ENCODE measurements at places on chromosomes 3 and 15.

DNA sequence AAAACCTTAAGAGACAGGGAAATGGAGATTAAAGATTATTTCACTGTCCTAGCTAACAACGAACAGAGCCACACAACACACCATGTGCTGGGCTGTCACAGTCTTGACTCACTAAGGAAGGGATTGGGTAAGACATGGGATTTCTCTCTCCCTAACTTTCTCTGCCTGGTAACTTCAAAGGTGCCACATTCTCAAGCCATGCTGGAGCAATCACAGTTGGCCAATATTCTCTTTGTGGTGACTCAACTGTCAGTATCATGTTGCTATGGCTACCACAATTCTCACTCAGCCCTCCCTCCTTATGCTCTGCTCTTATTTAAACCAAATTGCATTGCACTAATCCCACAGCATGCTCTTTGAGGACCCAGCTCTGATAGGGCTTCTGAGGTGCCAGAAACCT is 74.0 kb downstream of the OXNAD1 start:
- DNase-seq, result no peak

DNA sequence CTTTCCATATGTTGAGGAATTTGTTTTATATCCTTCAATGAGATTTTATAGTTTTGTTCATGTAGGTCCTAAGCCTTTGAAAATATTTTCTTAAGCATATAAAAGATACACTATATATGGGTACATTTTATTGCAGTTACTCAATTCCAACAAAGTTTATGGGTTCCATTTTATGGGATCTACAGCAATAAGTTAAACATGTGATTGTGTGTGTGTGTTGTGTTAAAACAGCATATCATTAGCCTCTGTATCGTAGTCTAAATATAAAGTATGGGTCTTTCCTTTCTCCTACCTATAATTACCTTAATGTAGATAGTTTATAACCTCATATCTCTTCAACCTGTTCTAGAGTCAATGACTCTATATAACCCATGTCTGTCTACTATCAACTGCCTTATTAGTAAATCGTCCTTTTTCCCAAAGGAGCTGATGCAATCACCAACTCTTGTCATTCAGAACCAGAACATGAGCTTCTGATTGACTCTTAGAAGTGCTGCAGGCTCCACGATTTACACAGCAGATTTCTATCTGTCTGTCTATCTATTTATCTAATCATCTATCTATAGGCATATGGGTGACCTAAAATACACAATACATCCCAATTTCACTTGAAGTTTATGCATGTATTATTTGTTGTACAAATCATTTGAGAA is 512.6 kb upstream of the CBLB start:
- no peak for DNase-seq

DNA sequence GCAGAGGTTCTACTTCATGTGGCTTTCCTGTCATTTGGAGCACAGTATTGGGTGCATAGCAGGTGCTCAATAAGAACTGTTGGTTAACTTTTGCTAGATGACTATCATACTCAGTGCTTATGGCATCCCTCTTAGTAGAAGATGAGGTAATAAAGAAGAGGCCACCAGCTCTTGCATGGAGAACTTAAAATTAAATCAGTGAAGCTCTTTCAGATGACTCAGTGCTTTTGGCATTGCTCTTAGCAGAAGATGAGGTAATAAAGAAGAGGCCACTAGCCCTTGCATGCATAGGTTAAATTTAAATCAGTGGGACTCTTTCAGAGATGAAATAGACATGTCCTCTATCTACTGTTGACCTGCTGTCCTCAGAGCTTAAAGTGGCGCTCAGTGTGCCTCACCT is 109.4 kb upstream of the FGF7 start:
- DNase-seq, result no peak

GRCh38 chr3:187263270-187263669 is 28.3 kb downstream of the MASP1 start:
- DNase-seq, result no peak

- DNase-seq, result no peak
These were observed 22.5 kb downstream of the CDCP1 start for GRCh38 chr3:45123581-45124269.

GRCh38 chr3:37590328-37591079 is 271.2 kb upstream of the CTDSPL start:
- DNase-seq, result no peak

GRCh38 chr3:128794067-128794768 is 68.2 kb downstream of the RAB7A start:
- DNase-seq, result peak; percentile 33

DNA sequence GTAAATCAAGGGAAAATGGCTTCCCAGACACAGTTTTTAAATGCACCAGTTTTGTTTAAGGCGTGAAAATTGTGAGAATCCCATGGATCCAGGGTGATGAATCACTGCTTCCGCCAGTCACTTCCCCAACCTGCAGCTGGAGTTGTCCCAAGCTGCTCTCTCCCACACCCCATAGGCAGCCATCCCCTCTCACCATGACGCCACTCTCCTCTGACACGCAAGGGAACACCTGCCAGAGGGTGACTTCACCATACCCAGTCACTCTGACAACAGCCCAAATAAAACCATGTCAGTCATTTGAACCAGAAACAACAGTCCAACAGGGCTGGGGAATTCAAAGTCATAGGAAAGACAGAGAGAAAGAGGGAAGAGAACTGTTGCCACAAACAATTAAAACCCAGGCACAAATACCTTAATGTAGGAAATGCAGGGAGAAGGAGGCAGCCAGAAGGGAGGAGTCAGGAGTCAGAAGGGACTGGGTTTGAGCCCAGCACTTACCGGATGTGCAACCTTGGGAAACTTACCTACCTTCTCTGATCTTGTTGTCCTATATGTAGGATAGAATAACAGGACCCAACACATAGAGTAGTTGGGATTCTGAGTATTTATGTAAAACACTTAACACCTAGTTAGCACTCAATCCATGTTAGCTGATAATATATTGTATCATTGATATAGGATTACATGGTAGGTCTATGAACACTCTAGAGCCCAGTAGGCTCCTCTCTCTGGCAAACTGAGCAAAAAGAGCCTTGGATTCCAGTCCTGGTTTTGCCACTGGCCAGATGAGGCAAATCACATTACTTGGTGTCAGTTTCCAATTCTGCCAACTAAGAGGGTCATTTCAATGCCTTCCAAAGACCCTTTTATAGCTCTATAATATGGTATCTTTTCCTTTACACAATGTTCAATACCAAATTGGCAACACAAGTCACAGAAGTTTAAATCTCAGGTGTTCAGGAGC is 326.3 kb upstream of the ICE2 start:
- no peak for DNase-seq

GRCh38 chr3:126370055-126370454 is 12.8 kb upstream of the KLF15 start:
- no peak for DNase-seq

GRCh38 chr3:16601537-16602005 is 3.7 kb downstream of the DAZL start:
- DNase-seq, result no peak

- no peak for DNase-seq
These were observed 85.4 kb downstream of the SQOR start for GRCh38 chr15:45720183-45720582.

GRCh38 chr3:72839057-72839456 is 9.2 kb downstream of the SHQ1 start:
- DNase-seq, result no peak

- no peak for DNase-seq
These were observed 378.2 kb upstream of the ROBO2 start for GRCh38 chr3:76661527-76662250.

GRCh38 chr3:193347521-193348501 is 30.7 kb downstream of the ATP13A5 start:
- DNase-seq, result no peak

- DNase-seq, result no peak
These were observed 48.2 kb upstream of the TEX264 start for GRCh38 chr3:51622868-51623267.

- DNase-seq, result no peak
These were observed 442.8 kb downstream of the FGF12 start for GRCh38 chr3:192284443-192285072.

DNA sequence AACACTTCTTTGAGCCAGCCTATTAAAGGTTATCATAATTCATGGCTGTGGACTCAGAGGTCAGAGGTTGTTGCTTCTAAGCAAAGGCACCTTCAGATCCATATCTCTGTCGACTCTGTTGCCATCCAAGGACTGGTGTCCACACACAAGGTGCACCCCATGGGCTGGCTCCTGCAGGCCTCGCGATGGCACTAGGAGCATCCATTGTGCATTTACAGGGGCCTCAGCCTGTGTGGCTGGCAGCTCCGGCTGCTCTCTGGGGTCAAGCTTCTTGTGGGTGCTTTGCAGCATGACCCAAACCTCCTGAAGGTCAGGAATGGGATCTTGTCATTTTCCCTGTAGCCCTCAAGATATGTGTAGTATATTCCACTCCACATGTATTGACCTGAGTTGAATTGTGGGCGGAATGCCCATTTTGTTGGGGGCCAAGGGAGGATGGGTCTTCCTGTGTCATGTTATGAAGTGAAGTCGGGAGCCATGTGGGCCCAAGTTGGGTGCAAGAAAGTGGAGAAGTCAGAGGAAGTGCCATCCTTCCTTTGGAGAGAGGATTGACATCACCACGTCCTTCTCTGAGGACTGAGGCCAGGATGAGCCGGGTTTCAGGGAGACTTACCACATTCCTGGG is 43.9 kb downstream of the CHDH start:
- no peak for DNase-seq

GRCh38 chr3:36905545-36905944 is 39.3 kb downstream of the TRANK1 start:
- DNase-seq, result no peak

GRCh38 chr3:139675327-139675726 is 2.4 kb downstream of the NMNAT3 start:
- no peak for DNase-seq

DNA sequence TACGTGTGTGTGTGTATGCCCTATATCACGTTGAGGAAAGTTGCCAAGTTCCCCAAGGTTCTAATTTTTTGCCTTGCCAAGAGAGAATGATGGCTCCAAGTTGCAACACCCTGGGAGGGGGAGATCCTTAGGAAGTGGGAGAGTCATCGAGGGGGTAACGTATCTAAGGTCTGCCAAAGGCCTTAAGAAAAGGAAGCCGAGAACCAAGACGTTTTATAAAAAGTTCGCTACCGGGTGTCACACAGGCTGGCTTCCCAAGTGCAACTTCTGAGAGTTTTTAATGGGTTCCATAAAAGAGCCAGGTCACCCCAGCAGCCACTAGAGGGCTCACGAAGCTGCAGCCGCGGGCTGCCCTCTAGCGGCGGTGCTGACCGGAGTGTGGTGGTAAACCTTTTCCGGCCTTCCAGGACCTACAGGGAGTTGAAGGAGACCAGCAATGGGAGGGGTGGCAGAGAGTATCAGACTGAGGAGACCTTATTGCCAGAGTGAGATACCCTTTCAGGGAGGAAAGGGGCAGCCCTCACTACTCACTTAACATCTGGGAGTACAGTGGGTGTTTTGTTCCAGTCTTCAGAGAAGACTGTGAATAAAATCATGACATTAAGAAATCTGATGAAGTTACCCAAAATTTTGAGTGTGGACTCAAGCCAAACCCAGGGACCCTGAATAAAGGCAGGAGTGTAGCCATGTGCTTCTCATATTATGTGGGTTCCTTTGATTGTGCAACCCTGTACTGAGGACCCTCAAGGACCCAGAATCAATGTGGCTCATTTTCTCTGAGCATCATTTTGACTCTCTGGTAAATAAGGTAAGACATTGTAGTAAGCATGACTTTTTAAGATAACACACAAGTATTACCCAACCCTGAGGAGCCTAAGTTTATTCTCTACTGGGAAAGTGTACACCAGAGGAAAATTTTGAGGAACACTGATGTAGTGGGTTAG is 2.5 kb upstream of the RFX7 start:
- peak; percentile 91 for DNase-seq

- no peak for DNase-seq
These were observed 198.7 kb downstream of the RORA start for GRCh38 chr15:61030451-61030850.

DNA sequence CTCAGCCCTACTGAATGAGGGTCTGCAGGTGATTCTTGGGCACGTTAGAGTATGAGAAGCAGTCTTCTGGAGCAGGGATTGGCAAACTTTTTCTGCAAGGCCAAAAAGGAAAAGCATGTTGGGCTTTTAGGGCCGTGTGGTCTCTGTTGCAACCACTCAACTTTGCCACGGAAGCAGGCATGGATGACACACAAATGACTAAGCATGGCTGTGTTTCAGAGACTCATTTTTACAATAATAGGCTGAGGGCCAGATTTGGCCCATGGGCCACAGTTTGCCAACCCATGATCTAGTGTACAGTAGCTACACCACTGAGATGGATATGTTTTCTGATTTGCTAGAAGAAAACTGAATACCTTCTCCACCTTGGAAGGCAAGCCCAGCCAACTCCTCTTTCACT is 66.1 kb upstream of the PRICKLE2 start:
- DNase-seq, result no peak

DNA sequence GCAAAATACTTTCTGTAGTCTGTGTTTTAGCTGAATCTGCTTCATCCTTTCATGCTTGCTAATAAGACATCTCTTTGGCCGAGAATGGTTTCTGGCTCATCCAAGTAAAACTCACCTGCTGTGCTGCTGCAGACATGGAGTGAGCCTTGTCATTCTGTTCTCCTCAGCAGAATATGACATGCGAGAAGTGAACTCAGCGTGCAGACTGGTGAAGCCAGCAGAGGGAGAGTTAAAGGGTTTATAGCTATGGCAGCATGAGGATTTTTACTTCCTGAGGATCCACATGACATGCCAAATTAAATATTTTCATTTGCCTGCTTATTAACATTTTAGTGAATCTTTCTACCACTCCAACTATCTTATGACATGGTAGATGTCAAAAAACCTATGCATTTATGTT is 658.4 kb upstream of the NECTIN3 start:
- no peak for DNase-seq

GRCh38 chr3:38190481-38190881 is 25.1 kb downstream of the OXSR1 start:
- DNase-seq, result no peak

- DNase-seq, result no peak
These were observed 242.3 kb downstream of the TLE3 start for GRCh38 chr15:69855258-69856000.

- DNase-seq, result peak; percentile 56
These were observed 24.7 kb downstream of the GPR15 start for GRCh38 chr3:98556164-98557130.

DNA sequence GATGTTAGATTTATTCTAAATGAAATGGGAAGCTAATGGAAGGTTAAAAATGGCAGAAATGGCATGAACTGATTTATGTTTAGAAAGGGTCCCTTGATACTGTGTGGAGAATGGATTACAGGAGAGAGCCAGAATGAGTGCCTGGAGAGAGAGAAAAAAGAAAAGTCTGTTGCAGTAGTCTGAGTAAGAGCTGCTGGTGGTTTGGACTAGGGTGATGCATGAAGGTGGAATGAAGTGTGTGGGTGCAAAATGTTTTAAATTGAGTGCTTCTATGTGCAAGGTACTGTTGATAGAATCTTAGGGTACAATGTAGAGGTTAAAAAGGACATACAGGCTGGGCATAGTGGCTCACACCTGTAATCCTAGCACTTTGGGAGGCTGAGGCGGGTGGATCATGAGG is 11.4 kb upstream of the MGA start:
- no peak for DNase-seq

- DNase-seq, result no peak
These were observed at the start of gene PP2D1 for GRCh38 chr3:20012164-20012563. PP2D1 (minus strand) TSS chr3:20012264; CDS start chr3:20012072, 192 bp downstream.
